ENCODE measurements at places on chromosomes 5 and 9.

DNA sequence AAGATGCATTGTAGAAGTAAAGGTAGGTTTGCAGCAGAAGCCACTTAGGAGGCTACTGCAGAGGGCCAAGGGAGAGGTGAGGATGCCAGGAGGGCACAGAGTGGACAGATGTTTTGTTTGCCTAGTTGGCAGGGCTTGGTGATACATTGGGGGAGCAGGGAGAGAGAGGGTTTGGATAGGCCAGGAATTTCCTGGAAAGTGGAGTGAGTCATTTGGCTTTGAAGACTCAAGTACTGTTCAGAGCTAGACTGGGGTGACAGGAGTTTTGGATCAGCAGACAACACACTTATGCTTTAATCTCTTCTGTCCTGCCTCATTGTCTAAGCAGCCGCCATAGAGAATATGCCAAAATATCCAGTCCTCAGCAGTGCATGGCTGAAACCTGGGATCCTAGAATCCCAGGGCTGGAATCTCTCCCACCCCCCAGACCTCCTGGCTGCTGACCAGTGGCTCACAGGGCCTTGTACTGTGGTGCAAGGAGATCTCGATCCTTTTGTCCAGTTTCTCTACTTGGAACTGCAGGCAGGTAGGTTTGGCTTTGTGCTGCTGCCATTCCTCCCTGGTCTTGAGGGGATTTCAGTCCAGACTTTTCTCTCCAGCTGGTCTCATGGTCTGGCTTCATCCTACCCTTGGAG, 11.0 kb downstream of the TMEM268 start:
- DNase-seq = peak; percentile 37

- DNase-seq = no peak
These were observed 443.9 kb downstream of the TLE1 start for GRCh38 chr9:81245254-81245956.

DNA sequence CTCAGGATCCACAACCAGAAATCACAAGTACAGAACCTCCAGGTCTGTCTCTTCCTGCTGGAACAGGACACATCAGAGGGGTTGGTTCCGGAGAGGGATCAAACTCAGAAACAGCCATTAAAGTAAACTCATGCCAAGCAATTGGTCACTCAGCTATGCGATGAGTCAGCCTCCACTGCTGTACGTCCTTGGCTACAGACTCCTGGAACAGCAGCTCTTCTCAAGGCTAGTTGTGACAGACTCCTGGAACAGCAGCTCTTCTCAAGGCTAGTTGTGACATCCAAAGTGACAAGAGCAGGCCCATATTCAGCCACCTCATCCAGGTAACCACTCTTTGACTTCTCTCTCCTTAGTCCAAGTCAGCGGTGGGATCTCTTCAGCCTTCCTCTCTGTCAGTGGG, at the start of gene SPINK13:
Gene SPINK13, plus strand, starts transcription at position 229 of the 400 bp plus-strand sequence. CDS start 1,279 bp downstream, outside the sequence.
- DNase-seq = peak; percentile 3

DNA sequence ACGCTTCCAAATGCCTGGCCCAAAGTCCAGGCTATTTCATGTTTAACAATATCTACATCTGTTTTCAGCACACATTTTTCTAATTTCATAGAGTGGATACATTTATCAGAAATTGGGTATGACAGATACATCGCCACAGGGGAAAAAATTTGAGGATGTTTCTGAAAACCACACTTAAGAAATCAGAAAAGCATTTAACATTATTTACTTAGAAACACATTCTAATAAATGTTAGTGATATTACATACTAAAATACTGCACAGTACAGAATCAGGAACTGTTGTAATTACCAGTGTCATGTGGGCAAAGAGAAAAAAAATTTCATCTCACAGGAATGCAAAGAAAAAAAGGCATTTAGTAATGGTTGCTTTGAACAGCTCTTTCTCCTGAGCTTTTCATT, 310.5 kb upstream of the KIF2A start:
- DNase-seq = no peak

- DNase-seq = no peak
These were observed 29.4 kb upstream of the ATP6V1G1 start for GRCh38 chr9:114558027-114558675.

- DNase-seq = no peak
These were observed 55.8 kb downstream of the GOLM1 start for GRCh38 chr9:86043586-86043985.

DNA sequence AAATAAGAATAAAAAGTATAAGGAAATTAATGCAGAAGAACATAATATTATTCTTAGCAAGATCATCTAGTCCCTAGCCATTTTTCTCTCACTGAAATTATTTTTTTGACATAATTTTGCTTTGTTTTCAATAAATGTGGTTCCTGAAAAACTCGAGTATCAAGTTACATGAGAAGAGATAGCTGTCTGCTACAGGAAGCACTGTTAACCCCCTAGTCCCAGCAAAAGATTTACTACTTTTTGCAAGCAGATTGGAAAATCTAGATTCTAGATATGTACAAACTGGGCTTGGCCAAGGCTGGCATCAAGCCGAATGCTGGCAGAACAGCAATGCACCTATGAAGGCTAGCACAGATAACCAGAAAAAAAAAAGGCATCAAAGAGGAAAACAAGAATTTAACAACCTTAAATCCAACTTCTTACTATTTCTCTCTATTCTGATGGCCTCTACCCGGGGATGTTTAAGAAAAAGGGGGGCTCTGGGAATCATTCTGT, 21.9 kb upstream of the ISCA1 start:
- DNase-seq = no peak

GRCh38 chr5:547086-547924, 23.1 kb upstream of the SLC9A3 start:
- DNase-seq = no peak

- no peak for DNase-seq
These were observed 69.7 kb downstream of the MEF2C start for GRCh38 chr5:88813244-88813643.

DNA sequence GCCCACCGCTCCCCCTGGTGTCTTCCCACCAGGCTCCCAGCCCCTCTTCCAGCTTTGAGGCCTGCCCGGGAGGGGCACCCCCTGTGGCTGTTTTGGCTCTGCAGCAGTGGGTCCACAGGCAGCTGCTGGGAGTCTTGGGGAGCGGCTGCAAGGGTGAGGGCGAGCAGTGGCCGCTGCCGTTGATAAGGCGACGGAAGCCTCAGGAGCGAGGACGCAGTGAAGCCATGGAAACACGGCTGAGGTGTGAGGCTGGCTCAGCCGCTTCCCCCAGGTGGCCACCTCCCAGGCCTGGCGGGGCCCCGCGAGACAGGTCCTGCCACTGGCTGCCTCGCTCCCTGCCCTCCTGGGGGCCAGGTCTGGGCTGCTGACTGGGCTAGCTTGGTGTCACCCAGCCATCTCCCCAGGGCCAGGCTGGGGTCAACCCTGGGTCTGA, 41.5 kb downstream of the CXXC5 start:
- no peak for DNase-seq

- DNase-seq = no peak
These were observed 284.2 kb upstream of the IRX1 start for GRCh38 chr5:3311433-3311832.

- DNase-seq = no peak
These were observed 682 bp upstream of the SPTAN1 start for GRCh38 chr9:128551657-128552152.

DNA sequence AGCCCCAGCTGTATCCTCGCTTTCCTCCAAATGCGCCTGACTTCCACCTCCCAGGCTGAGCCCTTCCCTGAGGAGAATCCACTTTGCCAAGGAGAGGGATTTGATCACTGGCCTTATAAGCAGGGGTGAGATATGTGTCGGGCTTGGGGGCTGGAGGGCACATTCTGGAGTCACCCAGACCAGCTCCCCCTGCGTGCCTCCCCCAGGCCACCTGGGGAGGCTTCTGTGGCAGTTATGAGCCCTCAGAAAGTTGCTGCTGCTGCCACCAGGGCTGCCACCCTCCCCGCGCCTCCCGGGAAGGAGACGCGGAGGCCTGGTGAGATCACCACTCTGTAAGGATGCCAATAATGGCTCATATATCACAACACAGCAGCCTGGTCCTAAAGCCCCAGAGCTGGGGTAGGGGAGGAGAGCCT, 211.5 kb downstream of the PAPPA start:
- DNase-seq = no peak

DNA sequence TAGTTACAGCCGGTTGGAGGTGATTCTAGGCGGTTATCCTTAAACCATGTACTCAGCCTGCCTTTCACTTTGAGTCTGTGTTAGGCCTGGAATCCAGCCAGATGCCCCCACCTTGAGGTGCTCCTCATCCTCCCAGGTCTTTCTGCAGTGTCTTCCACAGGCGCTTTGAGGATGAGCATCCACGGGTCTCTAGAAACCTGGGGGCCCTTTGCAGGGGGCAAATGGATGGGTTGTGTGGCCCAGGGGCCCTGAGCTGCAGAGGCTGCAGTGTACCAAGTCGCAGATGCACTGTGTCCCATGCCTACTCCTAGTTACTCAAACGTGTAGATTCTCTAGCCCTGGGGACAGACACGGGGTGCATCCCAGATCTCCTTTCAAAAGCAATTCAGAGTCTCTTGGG, 242.1 kb upstream of the IRX1 start:
- no peak for DNase-seq

- no peak for DNase-seq
These were observed 3.2 kb downstream of the CIZ1 start for GRCh38 chr9:128188209-128188608.

DNA sequence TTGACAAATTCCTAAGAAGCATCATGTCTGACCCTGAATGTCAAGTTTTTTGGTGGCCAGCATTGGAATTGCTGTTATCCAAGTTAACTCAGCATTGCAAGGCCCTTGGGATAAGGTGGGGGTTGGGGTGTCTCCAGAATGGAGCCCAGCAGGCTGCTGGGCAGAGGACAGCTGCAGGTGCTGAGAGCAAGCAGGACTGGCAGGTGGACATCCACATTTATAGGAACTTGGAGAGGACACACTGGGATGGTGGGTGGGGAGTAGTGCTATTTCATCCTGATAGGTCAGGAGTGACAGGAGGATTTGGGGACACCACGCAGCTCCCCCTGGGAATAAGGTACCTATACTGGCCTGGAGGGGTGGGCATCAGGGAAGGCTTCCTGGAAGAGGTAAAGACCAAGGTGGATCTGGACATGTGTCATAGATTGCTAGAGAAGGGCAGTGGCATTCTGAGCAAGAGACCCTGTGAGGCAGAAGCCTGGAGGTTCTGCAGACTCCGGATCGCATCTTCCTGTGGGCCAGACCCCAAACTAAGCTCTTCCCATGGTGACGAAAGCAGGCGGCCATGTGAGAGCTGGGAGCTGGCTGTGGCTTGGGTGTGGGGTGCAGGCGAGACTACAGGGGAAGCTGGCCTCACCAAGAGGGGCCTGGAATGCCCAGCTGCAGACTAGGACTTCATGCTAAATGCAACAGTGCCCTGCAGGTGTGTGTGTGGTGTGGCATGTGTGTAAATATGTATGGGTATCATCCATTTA, 148.1 kb downstream of the RGS3 start:
- DNase-seq = no peak

- DNase-seq = no peak
These were observed 498.7 kb downstream of the ISL1 start for GRCh38 chr5:51881901-51882300.

DNA sequence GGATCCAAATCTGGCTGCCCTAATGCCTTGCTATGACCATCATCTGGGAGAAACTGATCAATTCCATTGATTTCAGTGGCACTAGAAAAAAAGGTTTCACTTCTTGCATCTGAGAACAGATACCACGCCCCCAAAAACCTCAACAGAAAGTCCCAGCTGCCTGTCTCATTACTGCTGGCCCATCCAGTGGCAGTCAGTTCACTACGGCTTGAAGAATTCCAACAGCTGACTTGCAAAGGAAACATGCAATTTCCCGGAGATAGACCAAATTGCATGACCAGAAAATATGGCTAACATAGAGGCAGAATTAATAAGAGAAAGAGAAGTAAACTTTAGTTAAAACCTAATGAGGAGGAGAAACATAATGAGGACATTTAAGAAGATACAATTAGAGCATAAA, 48.6 kb downstream of the UGCG start:
- DNase-seq = no peak

DNA sequence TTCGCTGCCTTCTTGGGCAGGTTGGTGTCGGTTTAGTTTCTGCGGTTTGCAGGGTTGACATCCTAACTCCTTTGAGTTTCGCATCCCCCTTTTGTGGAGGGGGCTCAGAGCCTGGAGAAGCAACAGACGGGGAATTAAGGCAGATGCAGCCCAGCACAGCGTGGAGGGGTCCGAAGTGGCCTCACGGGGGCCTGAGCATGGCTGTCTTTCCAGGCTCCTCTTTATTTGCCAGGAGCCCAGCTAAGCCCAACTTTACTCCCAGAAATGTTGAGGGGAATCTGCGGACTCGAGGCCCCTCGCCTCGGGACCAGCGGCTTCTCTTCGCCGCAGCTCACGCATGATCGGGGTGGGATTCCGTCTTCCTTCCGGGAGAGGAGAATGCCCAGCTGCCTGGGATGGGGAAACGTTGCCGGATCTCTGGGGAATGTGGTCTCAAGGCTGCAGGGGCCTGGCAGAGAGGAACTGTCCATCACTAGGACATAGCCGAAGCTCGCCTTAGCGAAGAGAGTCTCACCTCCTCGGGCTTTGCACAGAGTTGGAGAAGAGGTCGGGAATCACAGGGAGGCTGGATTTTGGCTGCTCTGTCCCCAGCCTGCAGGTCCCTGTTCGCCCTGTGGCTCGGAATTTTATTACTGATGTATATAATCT, 1.3 kb downstream of the RAI14 start:
- DNase-seq = peak; percentile 55

- no peak for DNase-seq
These were observed 244.6 kb upstream of the ATP10B start for GRCh38 chr5:161096581-161096980.

DNA sequence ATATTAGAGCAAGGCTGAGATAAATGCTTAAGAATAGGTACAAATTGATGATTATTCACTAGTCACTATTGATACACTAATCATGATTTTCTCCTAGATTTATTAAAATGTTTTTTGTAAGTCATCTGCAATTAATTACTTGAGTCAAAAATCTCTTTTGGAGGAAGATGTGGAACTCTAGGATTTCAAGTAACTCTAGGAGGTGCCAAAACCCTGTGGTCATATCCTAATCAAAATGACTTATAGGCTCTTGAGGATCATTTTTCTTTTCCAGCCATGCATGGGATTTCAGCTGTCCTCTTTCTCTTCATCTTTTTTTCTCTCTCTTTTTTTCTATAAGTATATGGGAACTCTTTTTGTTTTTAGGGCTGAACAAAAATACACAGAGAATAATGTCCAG, 141.8 kb upstream of the CD180 start:
- DNase-seq = no peak

- DNase-seq = no peak
These were observed 42.5 kb downstream of the TMEM167A start for GRCh38 chr5:83034528-83035207.

GRCh38 chr9:83920927-83921707, at the start of gene KIF27:
Gene KIF27, minus strand, starts transcription at chr9:83921432. Its CDS starts 5,841 bp downstream, at chr9:83915591.
- DNase-seq = peak; percentile 95

DNA sequence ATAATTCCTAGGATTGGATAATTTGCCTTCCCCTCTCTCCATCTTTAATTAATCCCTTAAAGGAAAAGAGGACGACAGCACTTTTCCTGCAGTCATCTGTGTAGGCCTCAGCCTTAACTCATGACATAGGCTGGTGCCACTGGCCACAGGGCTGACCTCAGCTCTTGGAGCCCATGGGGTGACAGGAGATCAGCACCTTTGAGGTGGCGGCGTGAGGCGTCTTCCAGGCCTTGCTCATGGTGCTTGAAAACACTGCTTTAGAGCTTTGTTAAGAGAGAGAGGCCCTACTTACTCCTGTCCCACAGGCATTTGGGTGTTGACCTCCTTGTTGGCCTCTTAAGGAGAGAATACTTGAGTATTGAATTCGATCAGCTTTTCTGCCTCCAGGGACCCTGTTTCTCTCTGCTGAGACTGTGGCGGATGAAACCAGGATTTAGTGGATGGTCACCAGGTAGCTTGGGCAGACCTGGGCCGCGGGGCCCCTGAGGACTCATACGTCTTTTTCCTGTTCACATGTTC, 23.4 kb downstream of the TENT4A start:
- no peak for DNase-seq
